ENCODE measurements at places on chromosomes 6 and 20.

DNA sequence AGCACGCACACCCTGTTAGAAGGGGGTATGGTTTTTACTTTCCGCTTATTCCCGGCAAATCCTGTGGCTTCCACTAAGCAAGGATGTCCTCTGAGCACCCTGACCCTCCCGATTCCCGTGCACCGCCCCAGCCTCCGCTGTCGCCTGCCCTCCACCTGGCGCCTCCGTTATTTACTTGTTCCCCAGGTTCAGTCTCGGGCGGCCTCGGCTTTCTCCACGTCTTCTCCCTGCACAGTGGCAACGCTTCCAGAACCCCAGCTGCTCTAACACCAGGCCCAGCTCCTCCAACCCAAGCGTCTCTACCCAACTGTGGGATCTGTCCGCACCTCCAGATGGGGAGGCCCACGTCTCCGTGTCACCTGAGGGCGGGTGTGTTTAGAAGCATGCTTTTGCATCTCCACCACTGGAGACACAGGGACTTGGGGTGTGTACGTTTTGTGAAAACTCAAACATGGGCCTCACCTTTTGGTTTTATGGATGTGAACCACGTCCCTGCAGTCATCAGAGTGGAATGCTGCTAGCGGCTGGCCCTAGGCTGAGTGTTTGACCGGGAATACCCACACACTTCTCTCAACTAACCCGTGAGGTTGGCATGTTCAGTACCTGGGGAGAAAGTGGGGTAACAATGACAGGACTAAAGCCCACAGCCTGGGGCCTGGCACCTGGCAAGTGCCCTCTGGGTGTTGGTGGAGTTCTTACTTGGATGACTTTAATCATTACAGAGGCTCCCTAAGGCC, 79.9 kb downstream of the THBS2 start:
- no peak for DNase-seq

GRCh38 chr6:112149719-112150263, 62.4 kb downstream of the FAM229B start:
- peak; percentile 8 for DNase-seq

DNA sequence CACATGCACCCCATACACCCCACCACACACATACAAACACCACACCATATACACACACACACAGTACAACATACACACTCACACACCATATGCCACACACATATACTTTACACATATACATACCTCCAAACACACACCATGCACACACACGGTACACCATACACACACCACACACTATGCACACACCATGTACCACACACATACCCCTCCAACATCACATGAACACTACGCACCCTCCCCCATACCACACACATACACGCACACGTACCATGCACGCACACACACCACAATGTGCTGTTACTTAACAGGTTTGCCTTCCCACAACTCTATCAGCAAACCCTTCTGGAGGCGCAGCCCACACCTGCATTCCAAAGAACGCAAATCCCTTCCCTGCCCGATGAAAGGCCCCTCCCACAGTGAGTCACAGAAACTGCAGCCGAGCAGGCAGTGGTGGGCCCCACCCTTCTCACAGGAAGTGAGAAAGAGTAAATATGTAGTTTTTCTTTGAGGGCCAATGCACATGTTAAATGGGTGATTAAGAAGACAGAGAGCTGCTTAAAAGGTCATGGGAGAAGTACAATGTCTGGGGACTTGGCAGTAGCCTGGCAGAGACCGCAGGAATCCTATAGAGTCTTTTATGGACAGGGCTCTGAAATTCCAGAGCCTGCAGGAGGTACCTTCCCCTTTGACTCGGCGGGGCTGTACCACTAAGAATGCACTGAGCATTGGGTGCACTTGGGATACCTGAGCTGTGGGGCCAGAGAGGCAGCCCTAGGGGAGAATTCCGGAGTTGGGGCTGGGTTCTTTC, 34.1 kb upstream of the EZR start:
- DNase-seq = peak; percentile 74

DNA sequence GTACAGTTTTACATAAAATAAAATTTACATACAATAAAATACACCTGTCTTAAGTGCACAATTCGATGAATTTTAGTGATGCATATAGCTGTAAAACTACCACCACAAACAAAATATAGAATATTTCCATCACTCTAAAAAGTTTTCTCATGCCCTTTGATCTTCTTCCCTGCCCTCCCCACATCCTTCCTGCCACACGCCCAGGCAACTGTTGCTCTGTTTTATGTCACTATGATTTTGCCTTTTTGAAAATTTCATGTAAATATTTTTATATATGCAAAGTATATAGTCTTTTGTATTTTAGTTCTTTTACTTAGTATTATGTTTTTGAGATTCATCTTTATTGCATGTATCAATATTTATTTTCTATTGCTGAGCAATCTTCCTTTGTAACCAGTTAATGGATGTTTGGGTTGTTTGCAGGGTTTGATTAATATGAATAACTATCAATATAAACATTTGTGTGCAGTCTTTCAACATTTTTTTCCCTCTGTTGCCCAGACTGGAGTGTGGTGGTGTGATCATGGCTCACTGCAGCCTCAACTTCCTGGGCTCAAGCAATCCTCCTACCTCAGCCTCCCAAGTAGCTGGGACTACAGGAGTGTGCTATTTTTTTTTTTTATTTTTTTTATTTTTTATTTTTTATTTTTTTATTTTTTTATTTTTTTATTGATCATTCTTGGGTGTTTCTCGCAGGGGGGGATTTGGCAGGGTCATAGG, 23.8 kb upstream of the SAMHD1 start:
- no peak for DNase-seq
